ENCODE measurements at places on chromosomes 2 and 18. TPM values are rescaled to one million over a fixed set of nuclear protein-coding genes. Genes with fewer than 3 reads are reported as not detected.

The VWC2L gene
- polyA plus RNA-seq, result not detected

The SPHKAP gene
- not detected for polyA plus RNA-seq

The TTL gene
- polyA plus RNA-seq, result 19.0 TPM

The CHRNG gene
- 7.3 TPM for polyA plus RNA-seq

DNA sequence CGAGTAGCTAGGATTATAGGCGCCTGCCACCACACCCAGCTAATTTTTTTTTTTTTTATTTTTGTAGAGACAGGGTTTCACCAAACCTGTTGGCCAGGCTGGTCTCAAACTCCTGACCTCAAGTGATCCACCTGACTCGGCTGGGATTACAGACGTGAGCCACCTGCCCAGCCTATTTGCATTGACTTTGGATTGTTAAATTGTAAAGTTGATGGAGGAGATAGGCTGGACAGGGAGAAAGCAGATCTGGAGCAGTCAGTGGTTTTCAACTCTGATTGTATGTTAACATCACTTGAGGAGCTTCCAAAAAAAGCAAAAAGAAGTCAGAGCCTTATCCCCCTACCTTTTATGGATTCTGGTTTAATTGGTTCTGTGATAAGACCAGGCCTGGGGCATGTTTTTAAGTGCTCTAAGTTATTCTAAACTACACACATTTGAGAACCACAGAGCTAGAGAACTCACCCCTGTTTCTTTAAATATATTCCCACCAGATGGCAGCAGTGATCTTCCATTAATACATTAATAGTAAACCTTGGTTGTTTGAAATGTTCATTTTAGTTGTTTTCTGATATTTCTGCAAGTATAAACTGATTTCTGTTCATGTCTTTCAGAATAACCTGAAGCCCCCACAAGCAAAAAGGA lies 7.5 kb downstream of the C2orf49 start:
- no peaks in the 10 kb centered on the region for H3K27me3 ChIP-seq
- no peak for DNase-seq
- H3K27ac ChIP-seq, result no peak overlapping the region
- no peaks in the 10 kb centered on the region for H3K4me1 ChIP-seq
- peaks cover 100% of the 10 kb centered on the region for H3K36me3 ChIP-seq

DNA sequence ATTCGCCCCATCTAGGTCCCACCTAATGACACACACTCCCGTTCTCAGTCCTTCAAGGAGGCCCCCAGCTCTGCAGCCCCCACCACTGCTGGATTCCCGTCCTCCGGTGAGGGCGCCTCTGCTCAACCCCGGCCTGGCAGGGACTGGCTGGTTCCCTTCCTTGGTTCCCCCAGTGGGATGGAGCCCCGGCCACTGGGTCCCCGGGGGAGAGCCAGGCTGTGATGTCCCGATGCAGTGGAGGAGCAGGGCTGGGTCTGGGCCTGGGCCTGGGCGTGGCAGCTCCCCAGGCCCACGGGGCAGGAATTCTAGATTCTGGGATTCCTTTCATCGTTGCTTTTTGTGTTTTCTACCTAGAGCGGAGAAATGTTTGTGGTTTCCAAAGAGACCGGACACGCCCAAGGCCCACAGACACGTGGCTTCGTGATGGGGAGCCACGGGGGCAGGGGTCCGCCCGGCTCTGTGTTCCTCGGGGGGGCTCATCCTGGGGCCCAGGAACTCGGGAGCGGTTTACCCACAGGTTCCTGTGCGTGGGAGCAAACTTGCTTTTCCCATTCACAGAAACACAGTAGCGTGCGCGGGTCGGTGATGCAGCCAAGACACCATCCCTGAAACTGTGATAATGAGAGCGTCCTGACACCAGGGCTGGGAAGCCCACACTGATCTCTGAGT lies 67.0 kb downstream of the SLC66A2 start:
- H3K27me3 ChIP-seq, result no peaks in the 10 kb centered on the region
- no peak overlapping the region for H3K27ac ChIP-seq
- DNase-seq, result no peak
- H3K4me3 ChIP-seq, result no peak overlapping the region
- no peaks in the 10 kb centered on the region for H3K4me1 ChIP-seq

DNA sequence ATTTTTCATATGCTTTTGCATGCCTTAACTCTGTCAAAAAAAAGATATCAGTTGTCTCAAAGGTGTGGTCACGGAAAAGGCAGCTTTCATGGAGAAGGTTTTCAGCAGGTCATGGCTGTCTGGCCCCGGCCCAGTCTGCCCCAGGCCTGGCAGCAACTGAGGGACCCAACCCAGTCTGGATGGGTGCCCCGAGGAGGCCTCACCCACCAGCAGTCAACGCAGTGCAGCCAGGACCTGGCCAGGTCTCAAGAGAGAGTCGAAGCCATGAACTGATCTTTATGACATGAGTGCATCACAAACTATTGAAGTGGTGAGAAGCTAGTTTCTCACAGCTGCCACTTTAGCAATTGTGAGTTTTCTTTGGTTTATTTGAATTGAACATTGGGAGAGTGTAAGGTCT lies 7.9 kb downstream of the TUBB6 start:
- no peak overlapping the region for H3K4me3 ChIP-seq
- peaks cover 3% of the 10 kb centered on the region for H3K4me1 ChIP-seq
- no peaks in the 10 kb centered on the region for H3K27me3 ChIP-seq
- H3K36me3 ChIP-seq, result no peaks in the 10 kb centered on the region

DNA sequence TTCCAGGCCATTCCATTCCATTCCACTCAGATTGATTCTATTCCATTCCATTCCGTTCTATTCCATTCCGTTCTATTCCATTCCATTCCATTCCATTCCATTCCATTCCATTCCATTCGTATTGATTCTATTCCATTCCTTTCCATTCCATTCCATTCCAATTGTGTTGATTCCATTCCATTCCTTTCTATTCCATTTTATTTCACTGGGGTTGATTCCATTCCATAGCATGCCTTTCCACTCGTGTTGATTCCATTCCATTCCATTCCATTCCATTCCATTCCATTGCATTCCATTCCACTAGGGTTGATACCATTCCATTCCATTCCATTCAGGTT lies 1142.3 kb downstream of the RPIA start:
- no peaks in the 10 kb centered on the region for H3K4me1 ChIP-seq
- no peak overlapping the region for H3K27ac ChIP-seq
- DNase-seq, result no peak
- no peak overlapping the region for H3K4me3 ChIP-seq
- H3K27me3 ChIP-seq, result no peaks in the 10 kb centered on the region
- H3K36me3 ChIP-seq, result no peaks in the 10 kb centered on the region

GRCh38 chr2:213161759-213162515 lies 10.5 kb upstream of the IKZF2 start:
- H3K4me3 ChIP-seq, result no peak overlapping the region
- no peak overlapping the region for H3K27ac ChIP-seq
- peaks cover 4% of the 10 kb centered on the region for H3K4me1 ChIP-seq
- H3K27me3 ChIP-seq, result no peaks in the 10 kb centered on the region

GRCh38 chr2:210792000-210792399 lies 235.6 kb downstream of the CPS1 start:
- no peaks in the 10 kb centered on the region for H3K36me3 ChIP-seq
- peak overlapping the region; percentile 56 for H3K27ac ChIP-seq
- DNase-seq, result no peak
- no peak overlapping the region for H3K4me3 ChIP-seq

DNA sequence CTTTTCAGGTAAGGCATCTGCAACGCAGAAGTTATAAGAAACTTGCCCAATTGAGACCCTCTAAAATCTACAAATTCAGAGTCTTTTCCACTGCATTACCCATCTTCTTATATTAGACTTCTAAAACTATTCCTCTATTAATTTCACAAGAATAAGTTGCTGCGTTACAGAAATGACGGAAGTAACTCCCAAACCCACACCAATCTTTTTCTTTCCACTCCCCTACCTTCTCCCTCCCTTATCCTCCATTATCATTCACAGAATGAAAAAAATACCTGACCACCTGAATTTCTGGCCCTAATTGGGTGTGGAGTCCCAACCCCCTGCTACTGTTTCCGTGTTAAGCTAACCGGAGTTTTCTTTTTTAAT lies 689 bp downstream of the RPRD1A start:
- H3K4me3 ChIP-seq, result peak overlapping the region; percentile 88
- peak overlapping the region; percentile 95 for H3K27ac ChIP-seq
- H3K36me3 ChIP-seq, result no peaks in the 10 kb centered on the region
- peaks cover 14% of the 10 kb centered on the region for H3K4me1 ChIP-seq
- no peak for DNase-seq
- no peaks in the 10 kb centered on the region for H3K27me3 ChIP-seq

- H3K36me3 ChIP-seq, result no peaks in the 10 kb centered on the region
- H3K4me1 ChIP-seq, result no peaks in the 10 kb centered on the region
- H3K4me3 ChIP-seq, result no peak overlapping the region
- no peak for DNase-seq
- no peak overlapping the region for H3K27ac ChIP-seq
- H3K27me3 ChIP-seq, result peaks cover 6% of the 10 kb centered on the region
Observed at GRCh38 chr2:181643151-181643550, 13.8 kb downstream of the CERKL start.

DNA sequence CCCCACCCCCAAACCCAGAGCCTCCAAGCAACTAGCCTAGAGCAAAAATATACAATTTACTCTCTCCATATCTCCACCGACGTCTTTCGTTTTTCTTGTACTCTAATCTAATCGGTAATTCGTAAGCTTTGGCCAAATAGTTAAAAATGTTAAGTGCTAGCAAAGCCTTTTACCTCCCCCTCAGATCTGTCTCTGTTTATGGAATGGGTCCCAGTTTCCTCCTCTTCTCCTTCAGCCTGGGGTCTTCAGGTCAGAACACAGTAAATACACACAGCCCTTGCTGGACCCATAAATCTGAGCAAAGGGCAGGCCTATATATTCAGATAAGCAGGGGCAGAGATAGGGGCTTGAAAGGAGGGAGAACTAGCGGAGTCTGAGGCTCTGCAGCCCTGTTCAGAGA lies 267.4 kb downstream of the MEIS1 start:
- no peaks in the 10 kb centered on the region for H3K36me3 ChIP-seq
- no peak for DNase-seq
- H3K27me3 ChIP-seq, result no peaks in the 10 kb centered on the region
- H3K27ac ChIP-seq, result no peak overlapping the region
- H3K4me1 ChIP-seq, result no peaks in the 10 kb centered on the region

GRCh38 chr2:127256866-127257265 lies 36.8 kb upstream of the CYP27C1 start:
- no peak overlapping the region for H3K4me3 ChIP-seq
- peaks cover 61% of the 10 kb centered on the region for H3K36me3 ChIP-seq
- no peak overlapping the region for H3K27ac ChIP-seq

DNA sequence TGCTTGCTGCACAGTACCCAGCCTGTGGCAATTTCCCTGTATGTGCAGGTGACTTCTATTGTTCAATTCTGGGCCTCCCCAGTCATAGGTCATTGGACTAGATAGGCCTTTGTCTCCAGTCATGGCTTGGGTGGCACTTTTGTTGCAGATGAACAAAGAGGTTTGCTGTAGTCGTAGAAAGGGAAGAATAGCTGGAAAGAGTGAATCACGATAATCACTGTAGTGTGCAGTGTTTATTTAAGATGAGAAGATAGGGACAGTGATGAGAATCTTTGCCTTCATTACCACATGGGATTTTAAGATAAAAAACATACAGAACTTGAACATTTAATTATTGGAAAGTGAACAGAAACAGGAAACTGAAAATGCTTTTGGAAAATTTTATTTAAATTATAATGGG lies 156.1 kb upstream of the CYRIA start:
- no peak overlapping the region for H3K4me3 ChIP-seq
- H3K36me3 ChIP-seq, result no peaks in the 10 kb centered on the region
- H3K27ac ChIP-seq, result no peak overlapping the region

DNA sequence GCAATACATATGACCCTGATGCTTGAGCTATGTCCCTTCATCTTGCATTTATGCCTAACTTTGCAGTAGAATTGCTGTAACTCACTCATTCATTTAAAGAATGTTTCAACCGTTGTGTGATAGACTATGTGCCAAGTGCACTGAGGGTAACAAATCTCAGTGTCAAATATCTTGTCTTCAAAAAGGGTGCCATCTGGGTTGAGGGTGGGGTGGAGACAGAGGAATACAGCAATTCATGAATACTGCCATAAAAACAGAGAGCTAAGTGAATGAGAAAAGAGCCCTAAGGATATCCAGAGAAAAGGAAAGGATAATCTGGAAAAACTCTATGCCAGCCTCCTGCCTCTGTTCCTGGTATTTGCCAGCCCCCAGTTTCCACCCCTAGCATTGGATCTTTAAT lies 1534.4 kb upstream of the PIK3C3 start:
- H3K36me3 ChIP-seq, result no peaks in the 10 kb centered on the region
- no peaks in the 10 kb centered on the region for H3K4me1 ChIP-seq
- no peaks in the 10 kb centered on the region for H3K27me3 ChIP-seq
- H3K4me3 ChIP-seq, result no peak overlapping the region

DNA sequence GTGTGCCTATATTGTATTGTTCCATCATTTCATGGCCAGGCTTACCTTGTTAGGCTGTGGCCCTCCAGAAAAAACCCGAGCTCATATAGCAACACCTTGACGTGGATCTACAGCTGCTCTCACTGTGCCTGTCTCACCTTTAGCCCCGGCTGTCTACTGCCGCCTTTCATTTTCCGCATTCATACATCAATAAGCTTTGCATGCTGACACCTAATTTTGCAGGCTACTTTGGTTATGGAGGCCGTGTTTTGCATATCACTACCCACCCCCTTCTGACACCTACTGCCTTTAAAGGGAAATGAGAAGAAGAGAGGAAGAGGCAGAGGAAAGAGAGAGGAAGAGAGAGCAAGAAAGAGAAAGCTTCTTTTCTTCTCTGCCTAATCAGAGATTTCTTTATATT lies 702.9 kb downstream of the BCL11A start:
- no peak for DNase-seq
- peaks cover 2% of the 10 kb centered on the region for H3K27me3 ChIP-seq
- H3K36me3 ChIP-seq, result no peaks in the 10 kb centered on the region
- H3K27ac ChIP-seq, result no peak overlapping the region
- no peak overlapping the region for H3K4me3 ChIP-seq
- H3K4me1 ChIP-seq, result no peaks in the 10 kb centered on the region

GRCh38 chr2:41116106-41116797 lies 664.4 kb upstream of the SLC8A1 start:
- no peak overlapping the region for H3K27ac ChIP-seq
- no peaks in the 10 kb centered on the region for H3K36me3 ChIP-seq
- H3K4me1 ChIP-seq, result no peaks in the 10 kb centered on the region
- no peak overlapping the region for H3K4me3 ChIP-seq
- H3K27me3 ChIP-seq, result no peaks in the 10 kb centered on the region

DNA sequence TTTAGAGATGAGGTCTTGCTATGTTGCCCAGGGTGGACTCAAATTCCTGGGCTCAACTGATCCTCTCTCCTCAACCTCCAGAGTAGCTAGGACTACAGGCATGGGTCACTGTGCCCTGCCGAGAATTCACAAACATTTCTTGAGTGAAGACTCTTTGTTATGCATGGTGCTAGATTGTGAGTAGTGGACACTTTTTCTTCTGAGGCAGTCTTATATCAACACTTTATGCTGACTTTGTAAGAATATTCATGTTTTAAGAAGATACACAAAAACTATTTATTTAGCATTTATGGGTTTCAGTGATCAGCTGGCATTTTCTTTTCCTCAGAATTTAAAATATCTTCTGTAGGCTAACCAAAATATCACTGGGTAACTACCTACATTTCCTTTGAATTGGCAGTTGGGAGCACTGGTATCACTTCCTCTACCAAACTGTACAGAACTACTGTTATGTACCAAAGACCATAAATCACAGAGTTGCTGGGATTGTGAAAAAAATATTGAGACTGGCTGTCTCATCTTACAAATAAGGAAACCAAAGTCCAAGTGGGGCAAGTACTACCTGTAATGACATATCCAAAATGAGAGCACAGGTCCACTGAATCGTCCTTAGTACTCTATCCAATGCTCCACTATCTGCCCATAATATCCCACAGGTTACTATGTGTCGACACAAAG lies 34.0 kb downstream of the DOCK10 start:
- no peaks in the 10 kb centered on the region for H3K27me3 ChIP-seq
- H3K4me1 ChIP-seq, result no peaks in the 10 kb centered on the region
- H3K36me3 ChIP-seq, result no peaks in the 10 kb centered on the region
- H3K4me3 ChIP-seq, result no peak overlapping the region
- no peak overlapping the region for H3K27ac ChIP-seq
- no peak for DNase-seq

Data from psoas muscle (tissue), 8 donors.